ENCODE measurements at places on chromosomes 7 and 10. TPM values are rescaled to one million over a fixed set of nuclear protein-coding genes. Genes with fewer than 3 reads are reported as not detected.

The AGMO gene
- polyA plus RNA-seq: not detected

The MINDY4 gene
- polyA plus RNA-seq: 0.47 TPM

The CRHR2 gene
- polyA plus RNA-seq: not detected

GRCh38 chr10:293636-294035 is 158.4 kb downstream of the ZMYND11 start:
- H3K36me3 ChIP-seq: no peaks in the 10 kb centered on the region
- no peaks in the 10 kb centered on the region for H3K4me1 ChIP-seq
- peaks cover 5% of the 10 kb centered on the region for H3K27me3 ChIP-seq
- no peak overlapping the region for H3K4me3 ChIP-seq
- no peak for DNase-seq

DNA sequence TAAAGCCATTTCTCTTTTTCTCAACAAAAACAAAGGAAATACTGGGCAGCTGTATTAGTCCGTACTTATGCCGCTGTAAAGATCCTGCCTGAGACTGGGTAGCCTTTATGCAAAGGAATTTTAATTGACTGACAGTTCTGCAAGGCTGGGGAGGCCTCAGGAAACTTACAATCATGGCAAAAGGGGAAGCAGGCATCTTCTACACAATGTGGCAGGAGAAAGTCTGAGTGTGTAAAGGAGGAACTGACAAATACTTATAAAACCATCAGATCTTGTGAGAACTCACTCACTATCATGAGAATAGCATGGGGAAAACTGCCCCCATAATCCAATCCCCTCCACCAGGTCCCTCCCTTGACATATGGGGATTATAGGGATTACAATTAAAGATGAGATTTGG is 264.3 kb downstream of the SEMA3A start:
- DNase-seq: no peak
- no peaks in the 10 kb centered on the region for H3K4me1 ChIP-seq
- H3K27ac ChIP-seq: no peak overlapping the region
- H3K36me3 ChIP-seq: no peaks in the 10 kb centered on the region
- no peaks in the 10 kb centered on the region for H3K27me3 ChIP-seq

DNA sequence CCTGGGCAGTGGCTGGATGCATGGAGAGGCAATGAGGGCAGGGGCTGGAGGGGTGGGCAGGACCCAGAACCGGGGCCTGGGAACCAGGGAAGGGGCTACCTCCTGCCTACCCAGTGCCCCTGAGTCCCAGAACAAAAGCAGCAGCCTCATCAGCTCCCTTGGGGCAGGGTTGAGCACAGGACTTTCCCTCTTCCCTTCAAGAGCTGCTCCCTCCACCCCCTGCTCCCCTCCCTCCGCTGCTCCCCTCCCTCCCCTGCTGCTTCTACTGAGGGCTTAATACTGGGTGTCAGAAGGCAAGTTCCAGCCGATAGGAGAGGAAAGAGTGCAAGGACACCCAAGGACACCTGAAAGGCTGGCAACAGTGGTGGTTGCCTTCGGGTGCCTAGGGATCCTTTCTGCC is 28.2 kb upstream of the INMT start:
- no peak for DNase-seq
- no peaks in the 10 kb centered on the region for H3K4me1 ChIP-seq
- no peaks in the 10 kb centered on the region for H3K36me3 ChIP-seq
- H3K27ac ChIP-seq: no peak overlapping the region

GRCh38 chr10:132697578-132698200 is 88.3 kb downstream of the NKX6-2 start:
- H3K4me1 ChIP-seq: no peaks in the 10 kb centered on the region
- H3K4me3 ChIP-seq: no peak overlapping the region
- H3K27me3 ChIP-seq: no peaks in the 10 kb centered on the region
- DNase-seq: no peak
- no peak overlapping the region for H3K27ac ChIP-seq

The FGFR2 gene
- polyA plus RNA-seq: not detected

DNA sequence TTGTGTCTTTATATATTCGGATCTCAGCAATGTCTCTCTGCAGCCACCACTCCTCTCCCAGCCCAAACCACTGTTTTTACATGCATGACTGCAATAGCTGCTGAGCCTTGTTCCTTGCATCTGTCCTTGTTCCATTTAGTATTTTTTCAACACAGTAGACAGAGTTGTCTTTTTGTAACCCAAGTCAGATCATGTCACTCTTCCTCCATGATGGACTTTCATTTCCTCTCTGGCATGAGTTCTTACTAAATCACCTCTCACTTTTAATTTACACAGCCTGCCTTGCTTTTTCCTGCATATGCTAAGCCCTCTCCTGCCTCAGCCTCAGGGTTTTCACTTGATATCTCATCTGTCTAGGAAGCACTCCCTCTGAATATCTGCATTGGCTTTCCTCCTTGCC is 353.2 kb downstream of the HGF start:
- H3K27me3 ChIP-seq: no peaks in the 10 kb centered on the region
- no peak overlapping the region for H3K4me3 ChIP-seq
- DNase-seq: no peak

The VSTM2A gene
- polyA plus RNA-seq: not detected

The EBF3 gene
- polyA plus RNA-seq: not detected

- peaks cover 34% of the 10 kb centered on the region for H3K4me1 ChIP-seq
- no peak overlapping the region for H3K4me3 ChIP-seq
- H3K36me3 ChIP-seq: no peaks in the 10 kb centered on the region
These were observed 10.0 kb upstream of the DNMBP start for GRCh38 chr10:100019787-100020141.

GRCh38 chr10:11256896-11257295 is 239.2 kb downstream of the CELF2 start:
- no peaks in the 10 kb centered on the region for H3K27me3 ChIP-seq
- H3K27ac ChIP-seq: peak overlapping the region; percentile 45
- peaks cover 56% of the 10 kb centered on the region for H3K4me1 ChIP-seq
- H3K4me3 ChIP-seq: no peak overlapping the region
- peaks cover 50% of the 10 kb centered on the region for H3K36me3 ChIP-seq

DNA sequence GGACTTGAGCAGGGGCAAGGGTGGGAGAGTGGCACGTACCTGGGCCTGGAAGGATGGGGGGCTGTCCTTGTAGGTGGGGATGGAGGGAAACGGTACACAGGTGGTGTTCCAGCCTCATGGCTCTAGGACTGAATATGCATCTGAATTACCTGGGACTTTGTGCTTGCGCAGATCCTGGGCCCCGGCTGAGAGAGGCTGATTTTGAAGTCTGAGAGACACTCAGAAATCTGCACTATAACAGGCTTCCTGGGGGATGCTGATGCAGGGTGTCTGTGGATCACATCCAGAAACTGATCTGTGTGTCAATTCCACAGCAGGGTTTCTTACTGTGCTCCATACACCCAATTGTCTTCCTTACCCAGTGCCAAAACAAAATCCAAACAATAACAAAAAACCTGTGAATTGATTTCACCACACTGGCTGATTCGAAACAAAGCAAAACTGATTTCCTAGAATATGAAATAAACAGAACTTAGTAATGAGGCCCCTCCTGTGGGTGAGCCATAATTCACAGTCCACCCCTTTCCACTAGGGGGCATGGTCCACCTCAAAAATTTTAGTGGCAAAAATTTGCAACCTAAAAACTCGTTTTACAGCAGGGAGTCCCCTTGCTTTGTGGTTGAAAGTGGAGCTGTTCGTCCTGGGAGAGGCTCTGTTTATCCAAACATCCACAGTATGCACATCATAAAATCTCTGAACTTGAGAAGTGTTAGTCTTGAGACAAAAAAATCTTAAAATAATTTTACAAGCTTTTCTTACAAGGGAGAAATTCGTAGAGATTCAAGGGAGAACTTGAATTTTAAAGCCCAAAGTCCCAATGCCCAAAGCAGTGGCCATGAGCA is 32.0 kb upstream of the PLEKHA1 start:
- H3K27me3 ChIP-seq: peaks cover 6% of the 10 kb centered on the region
- no peaks in the 10 kb centered on the region for H3K36me3 ChIP-seq
- H3K27ac ChIP-seq: no peak overlapping the region
- no peak overlapping the region for H3K4me3 ChIP-seq
- DNase-seq: no peak

The NRF1 gene
- 7.1 TPM for polyA plus RNA-seq

DNA sequence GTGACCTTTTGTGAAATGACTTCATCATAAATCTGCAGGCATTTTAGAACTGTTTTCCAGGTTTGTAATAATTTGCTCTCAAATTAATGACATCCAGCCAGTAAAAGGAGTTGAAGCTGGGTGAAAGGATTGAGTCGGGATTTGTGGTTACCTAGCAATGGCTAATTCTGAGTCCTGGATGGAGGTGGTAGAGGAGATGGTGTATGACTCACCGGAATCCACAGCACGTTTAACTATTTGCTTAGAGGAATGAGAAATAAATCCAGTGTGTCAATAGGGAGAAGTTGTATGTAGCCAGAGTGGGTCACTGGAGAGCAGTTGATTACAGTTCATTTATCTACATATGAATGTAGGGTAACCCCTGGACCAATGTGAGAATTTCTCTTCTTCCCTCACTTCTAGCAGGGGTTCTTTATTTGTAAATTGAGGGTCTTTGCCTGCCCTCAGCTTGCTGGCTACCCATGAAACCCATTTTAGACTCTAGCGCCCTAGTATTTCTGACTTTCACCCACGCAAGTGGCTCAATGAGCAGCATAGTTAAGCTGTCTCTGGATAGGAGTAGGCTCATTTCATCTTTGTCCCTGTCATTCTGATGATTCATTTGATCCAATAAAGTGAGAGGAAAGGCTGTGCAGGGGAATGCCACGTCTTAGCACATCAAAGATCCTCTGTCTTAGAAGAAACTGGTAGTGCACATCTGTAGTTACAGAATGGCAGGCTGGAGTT is 547.8 kb downstream of the SORCS3 start:
- DNase-seq: no peak
- H3K27ac ChIP-seq: no peak overlapping the region
- H3K27me3 ChIP-seq: no peaks in the 10 kb centered on the region
- H3K36me3 ChIP-seq: no peaks in the 10 kb centered on the region
- H3K4me1 ChIP-seq: no peaks in the 10 kb centered on the region
- H3K4me3 ChIP-seq: no peak overlapping the region

GRCh38 chr10:119246862-119247549 is 39.6 kb downstream of the GRK5 start:
- no peak overlapping the region for H3K4me3 ChIP-seq
- H3K27me3 ChIP-seq: no peaks in the 10 kb centered on the region
- no peaks in the 10 kb centered on the region for H3K36me3 ChIP-seq
- DNase-seq: no peak
- H3K27ac ChIP-seq: no peak overlapping the region

DNA sequence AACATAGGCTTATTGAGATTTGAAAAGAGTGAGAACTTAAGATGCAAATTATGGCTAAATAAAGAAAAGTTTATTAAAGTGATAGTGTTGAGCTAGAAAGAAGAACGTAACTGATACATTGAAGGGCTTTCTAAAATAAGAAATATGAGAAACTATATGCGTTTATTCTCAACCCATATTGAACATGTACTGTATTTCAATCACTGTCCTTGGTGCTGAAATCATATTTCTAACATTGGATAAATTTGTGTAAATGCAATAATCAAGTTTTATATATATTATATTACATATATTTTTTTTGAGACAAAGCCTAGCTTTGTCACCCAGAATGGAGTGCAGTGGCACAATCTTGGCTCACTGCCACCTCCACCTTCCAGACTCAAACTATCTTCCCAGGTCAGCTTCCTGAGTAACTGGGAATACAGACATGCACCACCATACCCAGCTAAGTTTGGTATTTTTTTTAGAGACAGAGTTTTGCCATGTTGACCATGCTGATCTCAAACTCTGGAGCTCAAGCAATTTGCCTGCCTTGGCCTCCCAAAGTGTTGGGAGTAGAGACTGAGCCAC is 1065.8 kb downstream of the REEP3 start:
- DNase-seq: no peak
- no peak overlapping the region for H3K4me3 ChIP-seq
- H3K4me1 ChIP-seq: no peaks in the 10 kb centered on the region

The ANLN gene
- polyA plus RNA-seq: 24.5 TPM

- peaks cover 1% of the 10 kb centered on the region for H3K27me3 ChIP-seq
- no peaks in the 10 kb centered on the region for H3K4me1 ChIP-seq
- DNase-seq: no peak
- no peak overlapping the region for H3K4me3 ChIP-seq
- no peak overlapping the region for H3K27ac ChIP-seq
- H3K36me3 ChIP-seq: no peaks in the 10 kb centered on the region
These were observed 36.7 kb downstream of the DDC start for GRCh38 chr7:50528266-50529092.

- no peaks in the 10 kb centered on the region for H3K27me3 ChIP-seq
- DNase-seq: no peak
- H3K36me3 ChIP-seq: no peaks in the 10 kb centered on the region
- H3K4me1 ChIP-seq: no peaks in the 10 kb centered on the region
These were observed 96.8 kb upstream of the NFE2L3 start for GRCh38 chr7:26055241-26055640.

The CD36 gene
- 185 TPM for polyA plus RNA-seq

GRCh38 chr10:102007796-102008195 is 48.2 kb downstream of the ARMH3 start:
- peaks cover 27% of the 10 kb centered on the region for H3K4me1 ChIP-seq
- H3K27ac ChIP-seq: peak overlapping the region; percentile 57
- no peaks in the 10 kb centered on the region for H3K27me3 ChIP-seq
- H3K36me3 ChIP-seq: no peaks in the 10 kb centered on the region
- DNase-seq: no peak

The NXPH1 gene
- not detected for polyA plus RNA-seq

The WEE2 gene
- polyA plus RNA-seq: not detected

The HHEX gene
- 32.8 TPM for polyA plus RNA-seq

- no peak overlapping the region for H3K27ac ChIP-seq
- no peak for DNase-seq
- no peaks in the 10 kb centered on the region for H3K27me3 ChIP-seq
- H3K36me3 ChIP-seq: no peaks in the 10 kb centered on the region
- peaks cover 14% of the 10 kb centered on the region for H3K4me1 ChIP-seq
- H3K4me3 ChIP-seq: no peak overlapping the region
These were observed 138.8 kb downstream of the KCNMA1 start for GRCh38 chr10:77498829-77499228.

GRCh38 chr7:124686543-124687171 is 78.9 kb downstream of the GPR37 start:
- no peaks in the 10 kb centered on the region for H3K4me1 ChIP-seq
- H3K27ac ChIP-seq: no peak overlapping the region
- no peaks in the 10 kb centered on the region for H3K36me3 ChIP-seq
- no peaks in the 10 kb centered on the region for H3K27me3 ChIP-seq

DNA sequence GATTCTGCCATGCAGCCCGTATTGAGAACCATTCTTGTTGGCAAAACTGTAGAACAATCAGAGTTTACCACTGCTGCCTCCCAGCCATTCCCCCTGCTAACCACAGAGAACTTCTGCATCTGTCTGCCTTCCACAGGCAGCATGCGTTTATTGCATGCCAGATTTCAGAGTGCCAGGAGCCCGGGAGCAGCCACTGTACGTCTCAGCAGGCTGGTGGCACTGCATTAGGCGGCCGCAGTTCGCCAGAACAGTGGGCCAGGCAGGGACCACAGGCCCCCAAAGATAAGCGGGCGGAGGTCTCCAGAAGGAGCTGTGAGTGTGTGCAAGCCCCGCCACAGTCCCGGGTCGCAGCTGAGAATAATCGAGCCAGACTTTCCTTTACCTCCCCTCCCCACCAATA is 31.8 kb downstream of the ZNF467 start:
- no peaks in the 10 kb centered on the region for H3K36me3 ChIP-seq
- DNase-seq: no peak
- H3K27ac ChIP-seq: no peak overlapping the region

GRCh38 chr7:1124816-1125602 is 35.0 kb downstream of the ZFAND2A start:
- no peak overlapping the region for H3K27ac ChIP-seq
- no peak for DNase-seq
- H3K4me3 ChIP-seq: no peak overlapping the region

- no peaks in the 10 kb centered on the region for H3K36me3 ChIP-seq
- no peak overlapping the region for H3K4me3 ChIP-seq
- H3K4me1 ChIP-seq: no peaks in the 10 kb centered on the region
- H3K27ac ChIP-seq: no peak overlapping the region
- H3K27me3 ChIP-seq: no peaks in the 10 kb centered on the region
These were observed 11.8 kb upstream of the MIOS start for GRCh38 chr7:7554649-7555575.

The TOMM7 gene
- polyA plus RNA-seq: 475 TPM

The NPC1L1 gene
- polyA plus RNA-seq: not detected

Measured in GM12878 (cell line).